ENCODE measurements at places on chromosomes 7 and 10.

GRCh38 chr7:143372070-143372469 is 9.1 kb upstream of the ZYX start:
- peak; percentile 55 for DNase-seq

DNA sequence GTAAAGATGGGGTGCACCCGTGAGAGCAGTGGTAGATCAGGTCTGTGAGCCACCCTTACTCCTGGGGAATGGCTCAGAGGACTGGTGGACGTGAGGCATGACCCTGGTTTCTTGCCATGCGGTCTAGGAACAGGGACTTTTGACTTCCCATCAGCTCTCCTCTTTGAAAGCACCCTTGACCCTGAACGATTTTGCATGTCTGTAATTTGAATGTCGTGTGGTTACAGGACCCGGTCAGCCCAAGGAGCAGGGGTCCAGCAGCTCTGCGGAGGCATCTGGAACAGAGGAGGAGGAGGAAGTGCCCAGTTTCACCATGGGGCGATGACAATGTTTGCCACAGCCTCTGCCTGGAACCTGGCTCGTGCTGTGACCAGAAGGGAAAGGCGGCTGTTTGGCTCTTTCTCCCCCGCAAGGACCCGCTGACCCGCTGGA is 8.6 kb upstream of the ORAI2 start:
- DNase-seq, result no peak

- no peak for DNase-seq
These were observed 305.1 kb upstream of the IMMP2L start for GRCh38 chr7:111867348-111867931.

- DNase-seq, result no peak
These were observed 63.1 kb downstream of the ZNF37A start for GRCh38 chr10:38157270-38157685.

- DNase-seq, result no peak
These were observed 292.9 kb upstream of the ZMIZ1 start for GRCh38 chr10:78775891-78776290.

GRCh38 chr7:67550801-67551436 is 554.3 kb downstream of the TYW1 start:
- DNase-seq, result no peak

DNA sequence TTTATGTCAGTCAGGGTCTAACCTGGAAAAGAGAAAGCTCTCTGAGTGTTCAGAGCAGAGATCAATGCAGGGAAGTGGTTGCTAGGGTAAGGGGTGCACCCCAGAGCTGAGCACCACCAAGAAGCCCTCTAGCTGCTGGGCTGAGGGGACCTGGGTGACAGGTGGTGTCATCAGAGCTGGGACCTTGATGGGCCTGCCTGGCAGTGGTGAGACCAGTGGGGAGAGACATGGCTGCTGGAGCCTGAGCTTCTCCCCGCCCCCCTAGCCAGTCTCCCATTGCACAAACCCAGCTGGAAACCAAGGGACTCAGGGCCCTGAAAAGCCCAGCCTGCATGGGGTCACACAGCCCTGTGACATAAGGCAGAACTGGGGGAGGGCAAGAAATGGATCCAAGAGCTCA is 49.1 kb upstream of the OSBPL3 start:
- no peak for DNase-seq

- no peak for DNase-seq
These were observed 13.9 kb downstream of the NAPEPLD start for GRCh38 chr7:103134836-103135554.

- DNase-seq, result no peak
These were observed 18.3 kb downstream of the VOPP1 start for GRCh38 chr7:55554038-55554437.

DNA sequence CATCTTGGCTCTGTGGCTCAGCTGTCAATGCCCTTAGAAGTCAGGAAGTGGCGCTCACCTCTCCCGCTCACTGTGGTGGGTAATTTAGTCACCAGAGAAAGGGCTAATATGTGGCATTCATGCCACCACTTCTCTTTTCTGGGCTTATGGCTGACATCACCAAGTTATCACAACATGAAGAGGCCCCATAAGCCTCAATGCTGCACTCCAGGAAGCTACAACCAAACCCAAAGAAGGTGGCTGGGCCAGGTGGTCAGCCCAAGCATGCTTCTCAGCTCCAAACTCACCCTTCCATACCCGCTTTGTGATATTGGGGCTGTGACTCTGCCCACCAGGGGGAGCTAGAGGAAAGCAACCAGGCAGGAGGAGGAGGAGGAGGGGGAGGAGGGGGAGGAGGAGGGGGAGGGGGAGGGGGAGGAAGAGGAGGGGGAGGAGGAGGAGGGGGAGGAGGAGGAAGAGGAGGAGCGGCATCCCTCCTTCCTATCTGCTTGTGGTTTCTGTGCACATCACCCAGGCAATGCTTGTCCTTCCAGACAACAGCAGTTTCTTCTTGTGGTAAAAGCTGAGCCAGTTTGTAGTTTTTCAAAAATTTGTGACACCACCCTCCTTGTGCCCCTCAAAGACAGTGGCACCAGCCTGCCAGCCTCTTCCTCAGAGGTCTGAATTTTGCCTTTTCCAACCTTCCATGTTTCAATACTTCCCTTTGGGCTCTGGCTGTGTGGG is 42.1 kb downstream of the CYP26A1 start:
- DNase-seq, result peak; percentile 41

GRCh38 chr10:93074597-93075368 is 1.1 kb downstream of the CYP26A1 start:
- no peak for DNase-seq

- no peak for DNase-seq
These were observed 43.1 kb upstream of the FAM180A start for GRCh38 chr7:135791543-135792362.

- DNase-seq, result no peak
These were observed 65.9 kb downstream of the BBS9 start for GRCh38 chr7:33195264-33195663.

DNA sequence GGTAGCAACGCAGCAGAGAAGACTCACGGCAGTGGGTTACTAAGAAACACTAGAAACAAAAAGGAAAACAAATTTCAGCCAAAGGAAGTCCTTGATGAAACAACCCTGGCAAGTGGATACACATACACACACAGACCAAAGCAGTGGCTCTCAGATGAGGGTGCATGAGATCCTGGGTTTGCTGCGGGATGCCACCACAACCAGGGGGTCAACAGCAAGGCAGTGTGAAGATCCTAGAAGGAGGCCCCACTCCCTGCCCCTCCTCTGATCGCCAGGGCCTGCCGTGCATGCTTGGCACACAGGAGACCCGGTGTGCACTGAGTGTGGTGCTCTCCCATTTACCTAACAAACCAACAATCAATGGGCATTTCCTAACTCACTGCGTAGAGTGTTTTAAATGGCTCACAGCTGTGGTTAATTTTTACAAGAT is 252.3 kb upstream of the KLF14 start:
- DNase-seq, result no peak

DNA sequence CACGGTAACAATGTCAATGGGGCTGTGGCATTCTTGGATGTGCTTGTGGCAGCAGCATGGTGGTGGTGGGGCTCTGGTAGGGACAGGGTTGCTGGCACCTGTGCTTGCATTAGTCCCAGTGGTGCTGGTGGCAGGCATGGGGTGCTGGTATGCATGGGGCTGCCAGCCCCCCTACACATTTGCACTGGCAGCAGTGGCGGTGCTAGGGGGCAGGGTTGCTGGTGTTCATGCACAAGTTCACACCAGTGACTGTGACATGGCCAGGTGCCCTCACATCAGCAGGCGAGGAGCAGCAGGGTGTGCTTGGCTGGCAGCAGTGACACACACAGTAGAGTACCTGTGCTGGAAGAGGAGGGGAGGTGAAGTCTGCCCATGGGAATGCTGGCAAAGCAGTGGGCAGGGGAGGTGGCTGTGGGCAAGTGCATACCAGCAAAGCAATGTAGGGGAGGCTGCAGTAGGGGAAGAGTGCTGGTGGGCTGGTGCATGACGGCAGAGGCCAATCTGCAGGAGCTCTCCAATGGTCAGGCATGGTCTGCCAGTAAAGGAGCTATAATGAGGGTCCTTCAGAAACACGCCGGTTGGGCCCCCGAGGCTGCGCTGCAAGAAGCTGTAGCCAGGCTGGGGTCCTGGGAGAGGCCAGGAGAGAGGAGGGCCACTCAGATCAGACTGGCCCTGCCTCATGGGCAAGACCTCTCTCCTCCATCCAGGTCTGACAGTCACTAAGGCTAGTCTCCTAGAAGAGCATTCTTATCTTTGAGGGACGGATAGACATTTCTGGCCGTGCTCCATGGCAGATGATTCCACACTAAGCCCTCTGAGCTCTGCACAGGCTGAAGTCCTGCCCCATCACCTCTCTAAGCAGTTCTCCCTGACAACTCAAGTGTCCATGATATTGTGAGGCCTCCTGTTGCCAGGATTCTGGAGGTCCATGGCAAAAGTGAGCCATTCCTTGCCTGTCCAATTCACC is 406.4 kb downstream of the SEMA3D start:
- DNase-seq, result no peak

- no peak for DNase-seq
These were observed 84.2 kb downstream of the CUL1 start for GRCh38 chr7:148782757-148783456.

DNA sequence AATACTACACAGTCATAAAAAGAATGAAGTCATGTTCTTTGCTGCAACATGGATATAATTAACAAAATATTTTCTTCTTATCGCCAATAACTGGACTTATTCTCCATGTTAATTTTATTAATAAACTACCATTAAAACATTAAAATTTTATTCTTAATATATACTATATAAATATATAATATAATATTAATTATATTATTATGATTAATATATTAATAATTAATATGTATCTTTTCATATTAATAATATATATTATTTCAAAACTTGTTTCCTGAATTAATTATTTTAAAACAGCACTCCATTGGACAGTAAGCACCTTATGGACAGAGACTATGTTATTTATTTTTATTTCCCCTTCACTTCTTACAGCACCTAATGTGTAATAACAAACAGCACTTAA is 182.8 kb downstream of the ARL4A start:
- DNase-seq, result no peak

DNA sequence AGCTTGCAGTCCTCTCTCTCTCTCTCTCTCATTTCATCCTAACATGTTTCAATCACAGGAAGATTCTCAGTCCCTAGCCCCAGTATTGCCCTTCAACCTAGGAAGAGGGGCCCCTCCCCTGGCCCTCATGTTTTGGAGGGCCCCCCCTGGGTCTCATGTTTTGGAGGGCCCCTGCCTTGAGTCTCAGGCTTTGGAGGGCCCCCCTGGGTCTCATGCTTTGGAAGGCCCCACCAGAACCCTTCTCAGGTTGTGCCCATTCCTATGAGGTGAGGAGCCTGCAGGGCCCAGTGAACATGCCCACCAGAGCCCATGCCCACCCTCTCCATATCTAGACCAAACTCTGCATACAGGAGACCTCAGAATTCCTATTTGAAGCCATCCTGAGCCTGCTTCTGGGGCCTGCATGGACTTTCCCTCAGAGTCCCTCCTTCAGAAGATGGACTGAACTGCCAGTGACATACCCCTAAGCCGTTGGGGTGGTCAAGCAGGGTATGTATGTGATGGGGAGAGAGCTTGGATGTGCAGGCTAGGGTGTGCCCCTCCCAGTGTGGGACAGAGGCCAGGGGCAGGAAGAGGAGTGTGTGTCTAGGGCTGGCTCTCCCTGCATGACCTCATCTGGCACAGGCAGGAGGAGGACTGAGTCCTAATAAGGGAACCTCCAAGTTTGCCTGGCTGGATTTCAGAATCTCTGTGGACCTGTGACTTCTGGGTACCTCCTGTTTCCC is 8.1 kb upstream of the VDAC2 start:
- no peak for DNase-seq

- no peak for DNase-seq
These were observed 10.8 kb upstream of the C10orf53 start for GRCh38 chr10:49668684-49669083.

DNA sequence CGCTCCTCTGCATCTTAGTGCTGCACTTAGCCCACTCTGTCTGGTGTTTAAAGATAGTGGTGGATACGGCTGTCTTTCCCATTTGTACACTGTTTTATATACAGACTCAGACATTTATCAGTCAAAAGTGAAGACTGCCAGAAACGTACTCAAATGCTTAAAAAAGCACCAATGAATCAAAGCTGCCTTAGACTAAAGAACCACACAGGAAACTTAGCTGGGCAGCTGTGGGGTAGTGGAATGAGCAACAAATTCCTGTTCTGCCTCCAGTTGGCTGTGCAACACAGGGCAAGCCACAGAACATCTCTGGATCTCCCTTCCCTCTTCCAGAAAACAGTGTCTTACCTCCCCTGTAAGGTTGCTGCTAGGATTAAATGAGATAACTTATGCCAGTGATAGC is 76.0 kb downstream of the ATXN7L1 start:
- peak; percentile 56 for DNase-seq

- no peak for DNase-seq
These were observed 82.0 kb downstream of the SND1 start for GRCh38 chr7:127733986-127734385.

- DNase-seq, result no peak
These were observed 6.6 kb downstream of the LAT2 start for GRCh38 chr7:74216361-74216761.

GRCh38 chr7:115662676-115663075 is 367.9 kb downstream of the TFEC start:
- DNase-seq, result no peak

- no peak for DNase-seq
These were observed 187.9 kb downstream of the PLXDC2 start for GRCh38 chr10:20004087-20004523.

DNA sequence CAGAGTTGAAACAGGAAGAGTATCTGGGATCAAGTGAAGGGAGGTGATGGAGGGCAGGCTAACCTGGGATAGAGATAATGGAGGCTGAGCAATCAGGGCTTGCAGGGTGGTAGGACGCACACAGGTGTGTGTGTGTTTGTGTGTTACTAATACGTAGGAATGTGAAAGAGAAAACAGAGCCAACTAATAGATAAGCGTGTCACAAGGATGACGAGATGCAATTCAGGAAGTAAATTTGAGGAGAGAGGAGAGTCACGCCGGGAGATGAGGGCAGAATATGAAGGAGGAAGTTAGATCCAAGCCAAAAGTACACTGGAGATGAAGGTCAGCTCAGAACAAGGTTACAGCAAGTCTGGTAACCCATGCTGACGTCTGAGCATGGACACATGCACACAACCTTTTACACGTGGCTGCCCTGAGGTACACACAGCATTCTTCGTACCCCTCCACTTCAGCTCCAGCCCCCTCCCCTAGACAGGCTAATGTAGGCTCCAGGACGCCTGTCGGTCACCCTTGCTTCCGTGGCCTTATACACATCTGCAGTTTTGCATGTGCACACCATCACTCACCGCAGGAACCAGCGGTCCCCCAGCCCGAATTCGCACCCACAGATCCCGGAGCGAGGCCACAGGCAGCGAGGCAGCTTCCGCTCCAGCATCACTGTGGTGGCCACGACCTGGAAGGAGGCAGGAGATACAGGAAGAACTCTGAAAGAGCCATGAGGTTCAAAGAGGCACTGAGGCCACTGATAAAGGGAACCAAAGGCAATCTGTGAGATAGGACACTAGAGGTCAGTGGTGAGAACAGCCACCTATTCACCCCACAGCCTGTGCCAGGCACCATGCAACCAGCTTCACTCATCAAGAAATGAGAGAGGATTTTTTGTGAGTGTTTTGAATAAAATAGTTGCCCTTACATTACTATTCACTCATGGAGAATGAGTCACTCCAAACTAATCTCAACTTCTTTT is 23.7 kb upstream of the TRPV6 start:
- DNase-seq, result no peak

- no peak for DNase-seq
These were observed 587.0 kb downstream of the SDK1 start for GRCh38 chr7:3888096-3888495.

GRCh38 chr7:78226059-78226719 is 427.6 kb downstream of the PHTF2 start:
- DNase-seq, result peak; percentile 4

- DNase-seq, result no peak
These were observed 124.2 kb upstream of the PDLIM1 start for GRCh38 chr10:95414844-95415485.
